COR-L47 (cell line): ENCODE measurements at places on chromosomes 16 and 17.

DNA sequence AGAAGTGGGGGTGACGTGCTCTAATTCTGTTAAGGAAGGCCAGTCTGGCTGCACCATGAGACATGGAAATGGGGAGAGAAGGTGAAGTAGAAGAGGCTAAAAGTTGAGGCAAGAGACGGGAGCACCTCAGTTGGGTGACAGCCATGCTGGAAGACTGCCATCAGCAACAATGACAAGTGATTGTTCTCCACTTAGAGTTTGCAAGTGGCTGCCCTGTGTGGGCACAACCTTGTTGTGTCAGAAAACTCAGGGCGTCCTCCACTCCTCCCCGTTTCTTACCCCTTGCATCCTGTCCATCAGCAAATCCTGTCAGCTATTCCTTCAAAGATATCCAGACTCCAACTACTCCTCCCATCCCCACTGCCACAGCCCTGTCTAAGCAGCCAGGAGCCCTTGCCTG, 17.6 kb downstream of the CES1 start:
- no peak for DNase-seq

DNA sequence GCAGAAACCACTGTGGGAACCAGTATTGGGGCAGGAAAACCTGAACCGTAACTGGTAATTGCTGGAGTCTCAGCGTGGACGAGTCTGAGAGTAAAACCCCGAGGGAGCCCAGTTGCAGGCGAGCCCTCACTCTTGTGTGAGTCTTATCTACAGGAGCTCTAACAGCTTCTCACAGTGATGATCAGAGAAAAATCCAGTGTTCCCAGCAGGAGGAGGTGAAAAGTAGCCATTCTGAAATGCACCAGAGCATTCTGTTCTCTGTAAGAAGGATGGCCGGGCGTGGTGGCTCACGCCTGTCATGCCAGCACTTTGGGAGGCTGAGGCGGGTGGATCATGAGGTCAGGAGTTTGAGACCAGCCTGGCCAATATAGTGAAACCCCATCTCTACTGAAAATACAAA, 161.2 kb downstream of the COPRS start:
- no peak for DNase-seq

DNA sequence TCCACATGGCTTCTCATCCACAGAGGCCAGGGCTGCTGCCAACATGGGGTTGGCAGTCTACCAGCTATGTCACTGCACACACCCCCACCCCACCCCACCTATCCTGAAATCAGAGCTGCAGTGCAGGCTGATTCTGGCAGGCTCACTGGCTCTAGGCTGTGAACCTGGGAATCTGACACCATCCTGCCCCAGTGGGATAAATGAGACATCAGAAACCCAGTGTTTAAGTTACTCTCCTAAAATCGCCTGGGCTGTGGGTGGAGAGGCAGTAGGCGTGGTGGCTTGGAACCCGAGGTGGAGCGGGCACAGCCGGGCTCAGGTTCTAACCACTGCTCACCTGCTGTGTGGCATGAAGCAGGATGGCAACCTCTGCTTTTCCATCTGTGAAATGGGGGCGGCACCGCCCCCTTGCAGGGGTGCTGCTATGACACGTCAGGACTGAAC, 5.6 kb downstream of the SLC38A8 start:
- no peak for DNase-seq

DNA sequence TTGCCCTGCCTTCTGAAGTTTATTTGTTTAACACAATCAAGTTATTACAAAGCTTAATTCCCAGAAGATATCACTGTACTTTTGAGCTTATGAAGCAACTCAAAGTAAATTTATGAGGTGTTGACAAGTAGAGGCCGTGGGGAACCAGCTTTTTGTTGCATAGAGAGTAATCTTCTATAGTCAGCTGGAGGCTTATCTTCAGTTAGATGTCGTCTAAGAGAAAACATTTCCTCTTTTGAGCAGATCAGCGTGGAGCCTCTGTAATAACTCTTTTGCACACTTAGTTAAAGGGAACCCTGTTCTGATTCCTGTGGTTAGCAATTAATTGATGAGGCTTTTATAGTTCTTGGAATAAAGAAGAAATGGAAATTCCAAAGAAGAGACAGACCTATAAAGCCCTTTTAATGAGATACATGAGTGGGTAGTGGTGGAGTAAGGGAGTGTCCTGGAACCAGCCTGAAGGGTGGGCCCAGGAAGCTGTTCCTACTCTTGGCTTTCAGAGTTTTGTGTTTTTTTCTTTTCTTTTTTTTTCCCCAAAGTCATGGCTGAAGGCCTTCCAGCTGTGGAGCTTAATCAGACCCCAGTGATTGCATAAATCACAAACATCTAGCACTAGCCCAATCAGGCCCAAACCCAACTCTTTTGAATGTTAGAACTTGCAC, 28.9 kb upstream of the MAP3K14 start:
- no peak for DNase-seq

DNA sequence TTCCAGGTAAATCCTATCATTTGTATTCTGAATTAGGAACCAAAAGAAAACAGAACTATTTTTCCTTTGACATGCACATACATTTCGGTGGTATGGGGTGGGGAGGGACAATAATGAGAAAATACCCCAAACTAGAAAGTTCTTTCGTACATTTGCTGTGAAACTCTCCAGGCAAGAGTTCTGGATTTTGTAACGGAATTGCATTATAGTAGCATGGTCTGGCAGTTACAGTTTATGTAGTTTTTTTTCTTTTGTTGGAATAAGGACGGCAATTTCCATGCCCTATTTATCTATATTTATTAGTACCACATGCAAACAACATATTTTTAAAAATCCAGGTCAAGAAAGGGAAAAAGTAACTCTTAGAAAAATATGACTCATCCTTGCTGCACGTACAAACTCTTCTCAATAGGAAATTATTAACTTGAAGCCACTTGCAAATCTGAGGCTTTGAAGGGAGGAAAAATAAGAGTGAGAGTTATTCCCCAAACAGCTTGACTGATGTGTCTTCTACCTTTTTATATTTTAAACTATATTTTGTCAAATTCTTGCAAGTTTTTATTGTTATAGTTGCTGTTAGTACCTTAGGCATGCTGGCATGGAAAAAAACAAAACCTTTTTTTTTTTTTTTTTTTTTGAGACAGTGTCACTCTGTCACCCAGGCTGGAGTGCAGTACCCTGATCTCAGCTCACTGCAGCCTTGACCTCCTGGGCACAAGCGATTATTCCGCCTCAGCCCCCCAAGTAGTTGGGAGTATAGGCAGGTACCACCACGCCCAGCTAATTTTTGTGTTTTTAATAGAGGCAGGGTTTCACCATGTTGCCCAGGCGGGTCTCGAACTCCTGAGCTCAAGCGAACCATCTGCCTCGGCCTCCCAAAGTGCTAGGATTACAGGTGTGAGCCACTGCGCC, 69.3 kb downstream of the WWP2 start:
- no peak for DNase-seq

- no peak for DNase-seq
These were observed 64.4 kb downstream of the MAP2K6 start for GRCh38 chr17:69478916-69479315.

DNA sequence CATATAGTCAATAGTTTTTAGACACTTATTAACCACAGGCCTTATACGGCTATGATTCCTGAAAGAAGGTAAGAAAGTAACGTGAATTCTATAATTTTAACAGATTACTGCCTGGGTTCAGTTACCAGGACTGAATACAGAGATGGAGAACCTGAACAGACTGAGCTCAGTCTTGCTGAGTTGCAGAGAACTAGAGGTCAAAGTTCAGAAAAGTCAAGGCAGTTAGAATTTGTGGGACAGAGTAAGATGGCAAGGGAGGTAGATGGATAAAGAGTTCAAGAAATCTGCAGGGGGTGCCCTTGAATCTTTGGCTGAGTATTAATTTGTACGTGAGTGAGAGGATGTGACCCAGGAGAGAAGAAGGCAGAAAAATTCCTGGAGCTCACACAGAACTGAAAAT, 320.1 kb upstream of the MAF start:
- no peak for DNase-seq

DNA sequence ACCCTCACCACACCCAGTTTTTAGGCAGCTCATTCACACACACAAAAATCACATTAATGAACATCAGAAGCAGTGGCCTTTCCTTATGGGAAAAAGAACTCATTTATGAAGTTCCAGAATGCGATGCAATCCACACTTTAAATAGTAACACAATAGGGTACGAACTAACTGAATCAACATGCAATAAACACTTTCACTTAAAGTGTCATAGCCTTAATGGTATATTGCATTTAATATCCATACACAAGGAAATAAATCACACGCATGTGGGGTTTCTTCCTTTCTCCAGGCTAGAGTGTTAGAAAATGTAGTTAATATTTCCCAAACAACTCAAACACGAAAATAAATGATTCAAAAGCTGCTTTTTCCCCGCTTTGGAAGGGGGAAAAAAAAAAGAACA, 19.7 kb downstream of the ADCY9 start:
- DNase-seq: no peak

DNA sequence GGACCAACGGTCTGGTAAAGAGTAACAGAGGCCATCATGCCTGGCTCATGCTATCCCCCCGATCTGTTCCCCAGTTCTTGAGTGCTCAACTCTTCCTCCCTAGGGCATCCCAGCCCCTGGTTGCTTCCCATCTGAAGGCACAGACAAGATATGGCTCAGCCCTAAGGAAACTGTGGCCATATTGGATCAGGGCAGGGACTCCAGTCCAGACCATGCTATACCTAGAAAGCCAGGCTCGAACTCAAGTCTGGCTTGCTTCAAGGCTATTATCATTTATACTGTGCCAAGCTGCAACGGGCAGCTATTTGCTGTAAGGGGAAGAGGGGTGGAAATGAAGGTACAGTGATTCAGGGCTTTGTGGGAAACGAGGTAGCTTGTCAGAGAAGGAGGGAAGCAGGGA, 2.8 kb downstream of the UBTF start:
- no peak for DNase-seq

DNA sequence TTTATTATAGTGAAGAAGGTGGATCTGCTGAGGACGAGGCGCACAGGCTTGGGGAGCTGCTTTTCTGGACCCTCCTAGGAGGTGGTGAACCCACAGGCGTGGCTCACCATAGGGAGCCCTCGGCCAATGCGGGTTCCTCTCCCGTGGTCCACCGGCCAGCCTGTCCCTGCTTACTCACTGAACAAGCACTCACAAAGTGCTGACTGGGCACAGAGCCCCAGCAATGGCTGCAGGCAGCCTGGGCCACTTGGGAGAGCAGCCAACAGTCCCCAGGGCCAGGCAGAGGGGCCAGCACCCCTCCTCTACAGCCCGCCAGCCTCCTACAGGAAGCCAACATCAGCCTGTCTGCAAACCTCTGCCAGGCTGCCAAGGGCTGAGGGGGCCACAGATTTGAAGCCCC, 19.1 kb upstream of the NCBP3 start:
- no peak for DNase-seq

- no peak for DNase-seq
These were observed 164.5 kb upstream of the ZFHX3 start for GRCh38 chr16:73212431-73212830.

DNA sequence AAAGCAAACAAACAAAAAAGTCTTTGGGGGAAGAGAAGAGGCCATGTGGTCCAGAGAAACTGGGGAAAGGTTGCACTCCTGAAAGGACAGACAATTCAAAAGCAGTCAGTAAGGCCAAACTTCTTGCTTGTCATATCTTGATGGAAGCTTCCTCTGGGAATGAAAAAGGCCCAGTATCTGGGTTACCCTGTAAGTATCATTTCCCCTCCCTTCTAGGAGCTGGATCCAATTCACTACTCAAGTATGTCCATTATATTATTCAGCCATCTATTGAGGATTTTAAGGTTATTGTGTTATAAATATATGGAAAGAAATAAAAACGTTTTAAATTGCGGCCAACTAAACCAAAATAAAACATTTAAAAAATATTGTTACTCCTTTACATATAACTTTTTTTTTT, 26.0 kb upstream of the MON1B start:
- no peak for DNase-seq

DNA sequence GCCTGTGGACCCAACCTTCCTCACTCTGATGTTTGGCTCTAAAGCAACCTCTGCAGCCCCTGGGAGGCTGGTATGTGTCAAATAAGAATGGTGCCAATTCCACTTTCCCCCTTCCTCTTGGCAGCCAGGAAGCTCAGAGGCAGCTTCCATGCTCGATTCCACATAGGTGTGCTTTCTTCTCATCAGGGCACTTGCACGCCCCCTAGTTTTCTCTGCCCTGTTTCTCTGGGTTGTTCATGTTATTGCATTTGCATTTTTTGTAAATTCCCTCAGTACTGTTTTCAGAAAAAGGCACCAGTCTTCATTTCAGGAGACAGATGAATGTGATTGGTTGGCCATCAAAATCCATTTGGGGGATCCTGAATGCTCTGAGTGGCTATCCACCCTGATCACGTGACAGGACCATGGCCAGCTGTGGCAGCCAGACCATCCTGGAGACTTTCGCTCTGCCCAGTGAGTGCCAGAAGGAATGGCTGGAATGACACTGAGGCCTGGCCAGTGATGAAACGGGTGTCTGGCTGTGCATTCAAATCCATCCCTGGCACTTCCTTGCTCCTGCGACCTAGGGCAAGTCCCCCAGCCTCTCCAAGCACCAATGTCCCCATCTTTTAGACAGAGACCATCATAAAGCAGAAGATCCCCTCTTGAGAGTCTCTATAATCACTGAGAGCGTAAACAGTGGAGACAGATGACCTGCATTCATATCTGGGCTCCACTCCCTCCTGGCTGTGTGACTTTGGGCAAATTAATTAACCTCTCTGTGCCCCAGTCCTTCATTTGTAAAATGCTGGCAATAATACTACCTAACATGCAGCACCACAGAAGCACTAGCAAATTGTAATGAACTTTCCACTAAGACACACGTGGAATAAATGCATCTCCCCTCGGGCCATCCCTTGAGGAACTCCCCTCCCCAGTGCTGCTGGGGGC, 56.4 kb downstream of the CNGB1 start:
- no peak for DNase-seq

DNA sequence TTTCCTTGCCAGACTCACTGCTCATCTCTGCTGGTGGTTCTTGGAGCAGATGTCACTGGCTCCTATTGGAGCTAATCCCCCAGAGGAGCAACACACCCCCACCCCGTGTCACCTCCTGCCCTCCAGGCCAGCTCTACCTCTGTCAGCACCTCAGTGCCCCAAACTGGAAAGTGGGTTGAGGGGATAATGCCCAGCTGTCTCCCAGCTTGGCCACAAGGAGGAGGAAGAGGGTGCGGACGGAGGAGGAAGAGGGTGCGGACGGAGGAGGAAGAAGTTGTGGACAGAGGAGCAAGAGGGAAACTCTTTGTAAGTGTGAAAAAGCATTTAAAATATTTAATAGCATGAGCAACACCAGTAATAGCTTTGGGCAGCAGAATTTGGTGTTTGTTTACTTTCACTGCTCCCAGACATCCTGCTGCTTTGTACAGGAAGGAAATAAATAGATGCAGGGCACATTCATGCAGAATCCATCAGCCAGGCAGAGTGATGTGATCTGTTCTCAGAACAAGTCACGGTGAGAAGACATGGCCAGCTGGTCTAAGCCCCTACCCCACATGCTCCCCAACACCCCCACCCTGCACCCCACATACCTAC, 82.5 kb downstream of the C17orf67 start:
- no peak for DNase-seq

DNA sequence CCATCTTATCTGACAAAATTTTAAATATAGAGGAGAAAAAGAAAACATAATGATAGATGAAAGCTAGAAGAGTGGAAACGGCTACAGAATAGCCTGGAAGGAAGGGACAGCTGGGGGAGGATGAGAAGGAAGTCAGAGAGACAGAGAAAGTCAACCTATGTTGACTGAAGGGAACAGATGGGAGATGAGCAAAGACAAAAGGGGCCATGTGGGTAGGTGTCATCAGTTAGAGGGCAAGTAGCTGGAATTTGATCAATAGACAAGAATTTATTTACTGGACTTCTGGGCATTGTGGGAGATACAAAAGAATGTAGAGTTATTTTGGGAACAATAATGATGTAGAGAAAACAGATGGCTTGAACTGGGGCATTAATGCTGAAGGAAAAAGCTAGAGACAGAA, 194.4 kb downstream of the ANKFN1 start:
- no peak for DNase-seq

GRCh38 chr17:71741836-71742235, 379.0 kb upstream of the SOX9 start:
- DNase-seq: no peak
